ENCODE measurements at places on chromosomes 4 and X.

- DNase-seq: no peak
Measured at GRCh38 chrX:147901461-147902126, 10.1 kb upstream of the FMR1 start.

GRCh38 chr4:25090516-25090915 lies 59.8 kb upstream of the LGI2 start:
- DNase-seq: no peak

GRCh38 chr4:124932447-124932846 lies 219.9 kb upstream of the ANKRD50 start:
- DNase-seq: no peak

GRCh38 chrX:105696870-105697269 lies 125.5 kb upstream of the NRK start:
- DNase-seq: no peak

DNA sequence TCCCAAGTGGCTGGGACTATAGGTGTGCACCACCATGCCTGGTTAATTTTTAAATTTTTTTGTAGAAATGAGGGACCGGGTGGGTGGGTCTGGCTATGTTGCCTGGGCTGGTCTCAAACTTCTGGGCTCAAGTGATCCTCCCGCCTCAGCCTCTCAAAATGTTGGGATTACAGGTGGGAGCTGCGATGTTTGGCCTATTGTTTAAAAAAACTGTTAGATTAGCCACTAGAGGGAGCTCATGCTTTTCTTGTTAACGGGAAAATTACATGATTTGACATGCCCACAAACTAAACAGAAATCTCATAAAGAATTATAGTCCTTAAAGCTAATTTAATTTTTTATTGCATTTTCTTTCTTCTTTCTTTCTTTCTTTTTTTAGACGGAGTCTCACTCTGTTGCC lies 5.0 kb upstream of the SDAD1 start:
- DNase-seq: no peak

- no peak for DNase-seq
Measured at GRCh38 chr4:7286798-7287197, 94.5 kb downstream of the SORCS2 start.

DNA sequence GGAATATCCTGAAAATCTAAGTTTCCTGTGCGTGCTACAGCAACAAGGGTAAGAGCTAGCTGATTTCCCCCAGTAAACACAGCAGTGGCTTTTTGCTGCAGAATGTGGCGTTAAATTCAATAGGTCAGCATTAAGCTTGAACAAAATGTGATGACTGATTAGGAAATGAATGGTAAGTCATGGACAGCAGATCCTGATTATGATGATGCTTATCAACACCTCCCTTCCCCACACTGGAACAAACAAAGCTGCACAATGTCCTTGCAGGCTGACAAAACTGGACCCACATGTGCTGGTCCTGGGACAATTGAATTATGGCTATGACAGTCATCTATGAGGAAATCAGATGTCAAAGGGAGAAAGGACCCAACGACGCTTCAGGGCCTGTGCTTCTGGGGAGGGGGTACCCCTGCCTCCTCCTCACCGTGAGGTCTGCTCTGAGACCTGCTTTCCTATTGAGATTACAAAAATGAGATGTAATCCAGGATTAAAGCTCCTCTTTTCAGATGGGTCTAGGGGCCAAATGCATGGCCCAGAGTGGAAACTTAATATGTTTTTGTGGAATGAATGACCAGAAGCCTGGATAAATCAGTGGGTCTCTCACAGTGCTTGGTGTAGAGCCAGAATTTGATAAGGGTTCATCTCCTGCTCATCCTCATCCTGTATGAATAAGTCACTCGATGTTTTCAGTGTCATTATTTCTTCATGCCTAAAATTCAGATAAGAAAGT lies 32.0 kb upstream of the BOD1L1 start:
- no peak for DNase-seq

GRCh38 chrX:151359931-151360871 lies 36.8 kb upstream of the VMA21 start:
- peak; percentile 34 for DNase-seq

GRCh38 chrX:131332331-131332730 lies 43.2 kb upstream of the IGSF1 start:
- DNase-seq: no peak

GRCh38 chr4:1763550-1764080 lies 29.5 kb upstream of the FGFR3 start:
- no peak for DNase-seq

DNA sequence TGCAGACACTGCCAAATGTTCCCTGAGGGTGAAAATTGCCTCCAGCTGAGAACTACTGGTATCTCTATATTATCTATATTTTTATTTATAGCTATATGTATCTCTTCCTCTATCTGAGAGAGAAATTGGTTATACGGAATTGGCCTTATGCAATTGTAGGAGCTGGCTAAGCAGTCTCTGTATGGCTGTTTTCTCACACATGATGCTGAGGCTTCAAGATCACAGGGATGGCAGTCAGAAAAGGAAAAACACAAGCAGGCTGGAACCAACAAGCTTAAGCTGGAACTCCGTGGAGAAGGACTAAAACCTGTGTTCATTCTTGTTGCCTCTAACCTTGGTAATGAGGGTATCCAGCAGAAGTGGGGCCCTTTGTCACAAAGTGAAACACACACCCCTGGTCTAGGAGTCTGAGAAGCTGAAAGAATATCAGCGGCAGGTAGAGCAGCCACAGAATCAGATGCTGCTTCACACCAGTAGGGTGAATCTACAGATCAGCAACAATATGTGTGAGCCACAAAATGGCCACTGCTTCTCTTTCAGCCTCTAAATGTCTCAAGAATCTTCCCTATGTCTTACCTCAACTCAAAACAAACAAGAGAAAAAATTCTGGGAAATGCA lies 166.5 kb upstream of the PPP1R2C start:
- DNase-seq: no peak

DNA sequence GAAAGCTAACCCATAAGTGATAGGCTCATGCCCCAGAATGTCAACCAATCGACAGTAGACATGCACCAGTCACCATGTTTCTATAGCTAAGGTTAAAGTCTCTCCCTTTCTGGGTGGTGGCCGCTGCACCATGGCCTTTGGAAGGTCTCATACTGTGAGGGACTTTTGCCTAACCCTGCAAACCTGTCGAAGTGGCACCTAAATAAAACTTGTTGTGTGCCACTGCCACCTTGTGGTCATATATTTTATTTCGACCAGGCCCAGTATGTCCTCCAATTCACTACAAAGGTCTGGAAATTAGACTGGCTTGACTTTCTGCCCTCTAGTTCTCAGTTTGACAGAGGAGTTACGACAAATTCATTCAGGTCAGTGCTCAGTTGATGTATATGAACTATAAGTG lies 163.1 kb downstream of the SMARCA1 start:
- DNase-seq: peak; percentile 6

DNA sequence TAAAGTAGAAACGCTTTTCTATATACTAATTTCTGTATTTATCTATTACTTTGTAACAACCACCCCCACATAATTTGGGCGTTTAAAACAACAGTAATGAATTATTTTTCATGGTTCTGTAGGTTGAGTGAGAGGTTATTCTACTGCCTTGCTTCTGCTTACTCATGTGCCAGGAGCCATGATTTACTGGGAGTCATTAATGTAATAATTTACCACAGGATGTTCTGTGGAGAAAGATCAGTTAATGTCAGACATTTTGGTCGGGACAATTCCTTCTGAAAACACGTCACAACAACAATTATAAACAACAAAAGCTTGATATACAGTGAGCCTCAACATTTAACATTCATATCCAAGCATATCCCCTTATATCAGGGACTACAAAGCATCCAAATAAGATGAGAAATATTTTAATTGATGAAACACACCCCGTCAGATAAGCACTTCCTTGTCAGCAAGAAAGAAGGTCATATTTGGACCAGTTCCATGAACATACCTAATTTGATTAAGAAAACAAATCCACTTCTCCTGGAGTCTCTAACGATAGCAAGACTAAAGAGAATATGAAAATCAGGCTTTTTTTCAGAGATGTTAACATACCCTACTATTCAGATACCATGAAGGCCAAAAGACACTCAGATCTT lies 238.5 kb downstream of the PRDM5 start:
- DNase-seq: no peak

- DNase-seq: peak; percentile 39
Measured at GRCh38 chrX:153662266-153662665, 11.3 kb downstream of the PNCK start.

DNA sequence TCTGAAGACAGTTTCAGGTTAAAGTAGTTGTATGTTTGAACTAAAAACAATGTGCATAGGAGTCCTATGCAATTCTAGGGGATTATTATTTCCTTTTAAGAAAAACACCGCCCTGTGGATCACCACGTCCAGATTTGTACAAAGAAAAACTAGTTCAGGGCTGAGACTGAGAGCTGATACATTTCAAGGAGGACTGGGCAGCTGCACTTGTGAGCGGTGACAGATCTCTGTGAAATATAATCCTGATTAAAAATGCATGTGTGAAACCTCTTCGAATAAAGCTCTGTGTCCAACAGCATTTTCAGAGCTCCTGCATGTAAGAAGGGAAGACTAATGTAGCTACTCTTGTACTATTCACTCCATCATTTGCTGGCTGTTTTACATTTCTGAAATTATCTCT lies 365.8 kb upstream of the PITX2 start:
- DNase-seq: no peak

DNA sequence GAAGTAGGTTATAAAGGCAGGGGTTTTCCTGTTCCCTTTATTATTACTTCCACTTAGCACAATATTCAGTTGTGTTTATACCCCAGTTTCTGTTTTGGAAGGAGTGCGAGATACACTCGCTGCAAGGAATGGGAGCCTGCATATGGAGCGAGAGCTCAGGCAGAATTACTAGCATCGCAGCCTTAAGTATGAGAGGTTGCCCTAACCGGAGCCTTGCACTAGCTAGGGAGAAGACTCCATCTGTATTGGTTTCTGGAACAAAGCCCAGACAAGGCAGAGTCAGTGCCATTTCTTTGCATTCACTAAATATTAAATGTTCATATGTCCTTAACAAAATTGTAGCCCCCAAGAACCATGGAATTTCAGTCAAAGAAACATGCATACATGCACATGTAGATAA lies 6.2 kb upstream of the DCTD start:
- DNase-seq: no peak

DNA sequence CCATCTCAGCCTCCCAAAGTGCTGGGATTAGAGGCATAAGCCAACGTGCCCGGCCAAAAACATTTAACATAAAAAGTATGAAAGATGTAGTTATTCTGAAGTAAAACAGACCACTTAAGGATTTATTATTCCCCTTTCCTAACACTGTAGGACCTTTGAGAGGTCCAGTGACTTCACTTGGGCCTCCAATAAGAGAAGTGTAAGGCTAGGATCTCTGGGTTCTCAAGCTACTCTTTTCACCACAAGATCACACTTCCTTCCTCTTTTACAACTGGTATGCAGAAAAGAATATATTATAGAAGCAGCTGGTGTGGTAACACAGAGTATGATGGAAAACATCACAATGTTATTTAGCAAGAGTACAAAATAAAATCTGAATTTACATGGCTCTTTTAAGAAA lies 30.2 kb upstream of the CCNG2 start:
- DNase-seq: no peak

DNA sequence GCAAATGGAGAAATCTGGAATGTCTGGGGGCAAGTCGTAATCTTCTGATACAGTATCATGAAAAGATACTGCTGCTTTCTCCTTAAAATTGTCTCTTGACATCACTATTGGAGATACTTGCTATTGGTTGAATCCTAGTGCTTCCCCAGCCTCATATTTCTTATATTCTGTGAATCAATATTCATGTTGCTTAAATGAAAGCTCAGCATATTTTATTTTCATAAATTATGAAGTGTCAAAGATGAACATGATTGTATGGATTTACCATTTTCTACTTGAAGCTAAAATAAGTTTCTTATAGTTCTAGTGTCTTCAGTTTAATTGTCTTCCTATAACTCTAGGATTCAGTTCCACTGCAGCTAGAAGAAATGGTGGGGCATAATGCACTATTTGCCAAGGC lies 29.6 kb upstream of the MBNL3 start:
- no peak for DNase-seq

GRCh38 chr4:137510557-137511265 lies 21.6 kb downstream of the PCDH18 start:
- DNase-seq: no peak

GRCh38 chr4:140099983-140100382 lies 54.0 kb downstream of the MAML3 start:
- DNase-seq: no peak

DNA sequence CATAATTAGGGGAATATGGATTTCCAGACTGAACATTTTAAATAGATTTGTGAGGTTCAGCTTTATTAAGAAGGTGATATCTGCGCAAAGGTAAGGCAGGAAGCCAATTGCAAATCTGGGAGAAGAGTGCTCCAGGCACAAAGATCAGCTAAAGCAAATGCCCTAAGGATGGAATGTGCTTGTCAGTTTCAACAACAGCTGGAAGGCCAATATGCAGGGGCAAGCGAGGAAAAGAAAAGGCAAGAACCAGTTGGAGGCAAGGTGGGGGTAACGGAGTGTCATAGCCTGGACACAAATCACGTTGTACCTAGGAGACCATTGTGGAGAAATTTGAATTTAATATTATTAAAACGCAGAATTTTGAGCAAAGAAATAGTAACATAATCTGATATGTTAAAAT lies 1710.3 kb upstream of the PCDH7 start:
- DNase-seq: no peak

- DNase-seq: no peak
Measured at GRCh38 chr4:54274264-54274663, 45.2 kb downstream of the PDGFRA start.

- no peak for DNase-seq
Measured at GRCh38 chrX:105533951-105534350, 288.4 kb upstream of the NRK start.

GRCh38 chr4:55604996-55605395 lies 13.0 kb upstream of the PDCL2 start:
- DNase-seq: no peak

GRCh38 chr4:7171191-7171900 lies 21.0 kb upstream of the SORCS2 start:
- DNase-seq: no peak

DNA sequence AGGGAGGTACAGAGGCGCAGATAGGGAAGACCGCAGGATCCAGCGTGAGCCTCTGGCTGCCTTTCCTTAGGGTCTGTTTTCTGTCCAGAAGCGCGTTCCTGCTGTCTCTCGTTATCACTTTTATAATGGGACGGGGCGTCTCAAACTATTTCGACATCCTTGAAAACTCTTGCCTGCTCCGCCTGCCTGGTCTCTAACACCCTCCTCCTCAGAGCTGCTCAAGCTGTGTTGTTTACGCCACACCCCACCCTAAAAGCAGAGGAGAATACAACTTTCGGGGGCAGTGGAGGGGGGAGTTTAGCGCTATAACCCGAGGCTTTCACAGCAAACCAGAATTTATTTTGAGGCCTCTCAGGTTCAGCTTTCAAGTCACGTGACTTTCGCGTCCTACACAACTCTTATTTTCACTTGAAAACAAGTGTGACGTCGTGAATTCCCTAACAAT lies 646 bp upstream of the FAM3A start:
- DNase-seq: no peak

- no peak for DNase-seq
Measured at GRCh38 chr4:183984566-183984965, 79.5 kb downstream of the STOX2 start.

DNA sequence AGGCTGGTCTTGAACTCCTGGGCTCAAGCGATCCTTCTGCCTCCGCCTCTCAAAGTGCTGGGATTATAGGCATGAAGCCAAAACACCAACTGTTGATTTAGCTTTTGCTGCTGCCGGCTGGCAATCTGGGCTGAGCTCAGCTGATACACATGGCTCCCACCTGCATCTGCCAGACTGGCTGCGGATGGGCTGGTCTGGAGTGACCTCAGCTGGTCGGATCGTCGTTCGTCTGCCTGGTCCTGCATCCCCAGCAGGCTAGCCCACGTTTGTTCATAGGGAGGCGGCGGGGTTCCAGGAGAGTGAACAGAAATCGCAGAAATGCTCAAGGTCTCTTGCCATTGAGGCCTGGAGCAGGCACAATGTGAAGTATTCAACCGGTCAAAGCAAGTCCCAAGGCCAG lies 74.4 kb upstream of the DDX3X start:
- no peak for DNase-seq
